GM12878 (cell line): ENCODE measurements at places on chromosomes 7 and 10. TPM values are rescaled to one million over a fixed set of nuclear protein-coding genes. Genes with fewer than 3 reads are reported as not detected.
A peak's percentile ranks its signal among the peaks of the same experiment; 100 is the strongest.

DNA sequence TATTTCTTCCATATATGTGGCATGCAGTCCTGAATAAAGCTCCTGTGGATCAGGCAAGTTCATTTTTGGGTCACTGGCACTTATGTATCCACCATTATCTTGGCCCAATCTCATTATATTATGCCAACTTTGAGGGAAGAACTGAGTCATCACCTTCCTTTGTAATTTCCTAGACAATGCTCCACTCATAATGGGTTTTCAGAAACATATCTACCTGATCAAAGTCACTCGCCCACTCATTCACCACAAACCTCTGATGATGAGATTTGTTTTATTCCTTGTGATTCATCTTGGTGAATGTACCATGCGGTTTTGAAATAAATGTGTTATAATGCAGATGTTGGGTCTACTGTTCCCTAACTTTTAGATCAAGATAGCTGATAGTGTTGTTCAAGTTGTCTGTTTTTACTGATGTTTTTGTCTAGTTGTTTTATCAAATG is 525.8 kb downstream of the KIF20B start:
- DNase-seq: no peak

DNA sequence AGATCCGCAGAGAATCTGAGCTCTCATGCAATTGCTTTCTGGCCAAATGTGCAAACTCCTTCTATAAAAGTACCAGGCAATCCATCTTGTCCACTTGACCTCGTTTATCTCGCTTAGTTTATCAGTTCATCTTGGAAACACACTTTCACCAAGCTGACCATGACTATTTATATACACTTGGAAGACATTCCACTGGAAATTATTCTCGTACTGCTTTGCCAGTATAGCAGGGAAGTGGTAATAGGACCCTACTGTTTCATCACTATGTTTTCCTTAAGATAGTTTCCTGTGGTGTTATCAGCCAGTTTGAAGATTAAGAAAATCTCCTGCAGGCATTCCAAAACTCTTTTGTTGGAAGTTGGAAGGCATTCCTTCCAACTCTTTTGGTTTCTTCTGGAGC is 115.3 kb upstream of the FAM171A1 start:
- DNase-seq: no peak

DNA sequence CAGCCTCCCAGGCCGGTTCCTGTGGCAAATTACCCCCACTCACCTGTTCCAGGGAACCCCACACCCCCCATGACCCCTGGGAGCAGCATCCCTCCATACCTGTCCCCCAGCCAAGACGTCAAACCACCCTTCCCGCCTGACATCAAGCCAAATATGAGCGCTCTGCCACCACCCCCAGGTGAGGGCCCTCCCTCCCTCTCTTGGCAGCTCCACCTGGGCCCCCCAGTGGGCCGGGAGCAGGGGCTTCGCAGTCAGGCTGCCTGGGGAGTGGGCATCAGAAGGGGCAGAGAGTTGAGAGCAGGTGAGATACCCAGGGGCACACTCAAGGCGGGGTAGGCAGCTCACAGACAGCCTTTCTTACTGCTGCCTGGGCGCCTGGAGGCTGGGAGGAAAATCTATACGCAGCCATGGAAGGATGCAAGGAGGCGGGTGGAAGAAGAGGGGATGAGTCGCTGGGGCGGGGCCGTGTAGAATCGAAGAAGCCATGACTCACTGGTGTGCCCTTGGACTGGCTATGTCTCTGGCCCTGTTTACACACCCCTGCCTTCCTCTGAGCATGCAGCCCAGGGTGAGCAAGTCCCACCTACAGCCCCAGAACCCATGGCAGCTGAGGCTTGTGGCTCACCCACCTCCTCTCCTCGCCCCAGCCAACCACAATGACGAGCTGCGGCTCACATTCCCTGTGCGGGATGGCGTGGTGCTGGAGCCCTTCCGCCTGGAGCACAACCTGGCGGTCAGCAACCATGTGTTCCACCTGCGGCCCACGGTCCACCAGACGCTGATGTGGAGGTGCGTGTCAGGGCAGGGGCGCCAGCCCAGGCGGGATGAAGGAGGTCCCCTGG is 48.6 kb upstream of the PPIF start:
- DNase-seq: no peak

The PNLIPRP2 gene
- total RNA-seq: 0.33 and 0.53 TPM in 2 replicates

The RPEL1 gene
- not detected in 2 replicates for total RNA-seq

DNA sequence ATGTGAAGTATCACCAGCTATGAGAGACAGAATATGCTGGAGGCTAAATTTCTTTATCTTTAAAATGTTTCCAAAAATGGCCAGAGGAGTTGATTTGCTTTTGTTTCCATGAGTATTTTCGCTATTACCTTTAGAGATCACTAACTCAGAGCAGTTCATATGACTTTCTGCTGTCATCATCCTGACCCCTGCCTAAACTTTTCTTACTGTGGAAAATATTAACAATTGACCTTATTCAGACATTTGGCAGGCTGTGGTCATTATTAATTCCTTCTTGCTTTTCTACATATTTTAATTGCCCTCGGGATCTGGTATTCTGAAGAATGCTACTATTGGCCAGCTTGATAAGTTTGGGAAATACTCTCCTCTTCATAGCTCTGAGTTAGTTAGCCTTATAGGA is 156.5 kb downstream of the EXOC4 start:
- DNase-seq: no peak

GRCh38 chr7:156857757-156858156 is 35.2 kb downstream of the LMBR1 start:
- no peak for DNase-seq

GRCh38 chr10:7520507-7521485 is 110.0 kb upstream of the SFMBT2 start:
- DNase-seq: peak; percentile 65

DNA sequence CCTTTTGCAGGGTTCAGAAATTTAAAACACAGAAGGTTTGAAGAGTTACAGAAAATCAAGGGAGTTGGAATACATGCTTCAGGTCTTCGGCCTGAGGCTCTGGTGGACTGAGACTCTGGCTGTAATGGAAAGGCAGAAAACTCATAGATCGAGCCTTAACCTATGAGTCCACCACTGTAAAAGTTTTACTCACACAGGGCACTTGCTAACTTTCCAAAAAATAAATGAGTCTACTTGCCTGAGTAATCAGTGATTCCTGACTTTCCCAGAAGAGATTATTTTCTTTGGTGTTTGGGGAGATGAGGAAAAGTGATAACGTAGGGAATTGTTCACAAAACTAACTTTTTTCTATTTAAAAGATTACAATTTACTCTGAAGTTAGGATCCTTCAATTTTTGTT is 108.0 kb downstream of the MBL2 start:
- no peak for DNase-seq

The STEAP2 gene
- 1.5 and 2.1 TPM in 2 replicates for total RNA-seq

The WAC gene
- 80.1 and 87.9 TPM in 2 replicates for total RNA-seq

The UNCX gene
- not detected in 2 replicates for total RNA-seq

GRCh38 chr7:96786998-96787395 is 77.4 kb upstream of the SEM1 start:
- DNase-seq: no peak

- no peak for DNase-seq
These were observed 78.3 kb downstream of the ATAD1 start for GRCh38 chr10:87739703-87740102.

GRCh38 chr7:151579644-151580043 is 59.9 kb upstream of the RHEB start:
- no peak for DNase-seq

The ANXA8 gene
- total RNA-seq: 0.19 TPM in 1 of 2 replicates, not detected in the other

DNA sequence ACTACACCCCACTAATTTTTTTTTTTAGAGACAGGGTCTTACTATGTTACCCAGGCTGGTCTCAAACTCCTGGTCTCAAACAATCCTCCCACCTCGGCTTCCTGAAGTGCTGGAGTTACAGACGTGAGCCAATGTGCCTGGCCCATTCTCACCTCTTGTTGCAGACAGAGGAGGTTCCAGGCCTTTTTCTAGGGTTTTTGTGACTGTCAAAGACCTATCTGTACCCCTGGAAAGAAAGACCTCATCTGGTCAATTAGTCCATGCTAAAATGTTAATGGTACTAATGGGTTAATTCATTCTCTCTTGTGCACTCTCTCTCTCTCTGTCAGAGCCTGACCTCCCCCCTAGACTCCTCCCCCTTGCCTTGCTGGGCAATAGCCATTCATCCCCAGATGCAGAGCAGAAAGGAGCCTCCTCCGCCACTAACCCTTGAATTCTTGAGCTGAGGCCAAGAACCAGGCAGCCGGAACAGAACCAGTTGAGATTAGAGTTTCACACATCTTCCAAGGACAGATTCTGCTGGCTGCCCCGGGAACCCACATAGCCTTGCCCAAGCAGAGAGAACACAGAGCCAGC is 209.7 kb downstream of the SKIDA1 start:
- DNase-seq: no peak

The ASB10 gene
- total RNA-seq: not detected in 2 replicates

GRCh38 chr10:121639416-121639815 is 41.2 kb upstream of the FGFR2 start:
- DNase-seq: no peak

- no peak for DNase-seq
These were observed 53.0 kb upstream of the BAMBI start for GRCh38 chr10:28624351-28624750.

DNA sequence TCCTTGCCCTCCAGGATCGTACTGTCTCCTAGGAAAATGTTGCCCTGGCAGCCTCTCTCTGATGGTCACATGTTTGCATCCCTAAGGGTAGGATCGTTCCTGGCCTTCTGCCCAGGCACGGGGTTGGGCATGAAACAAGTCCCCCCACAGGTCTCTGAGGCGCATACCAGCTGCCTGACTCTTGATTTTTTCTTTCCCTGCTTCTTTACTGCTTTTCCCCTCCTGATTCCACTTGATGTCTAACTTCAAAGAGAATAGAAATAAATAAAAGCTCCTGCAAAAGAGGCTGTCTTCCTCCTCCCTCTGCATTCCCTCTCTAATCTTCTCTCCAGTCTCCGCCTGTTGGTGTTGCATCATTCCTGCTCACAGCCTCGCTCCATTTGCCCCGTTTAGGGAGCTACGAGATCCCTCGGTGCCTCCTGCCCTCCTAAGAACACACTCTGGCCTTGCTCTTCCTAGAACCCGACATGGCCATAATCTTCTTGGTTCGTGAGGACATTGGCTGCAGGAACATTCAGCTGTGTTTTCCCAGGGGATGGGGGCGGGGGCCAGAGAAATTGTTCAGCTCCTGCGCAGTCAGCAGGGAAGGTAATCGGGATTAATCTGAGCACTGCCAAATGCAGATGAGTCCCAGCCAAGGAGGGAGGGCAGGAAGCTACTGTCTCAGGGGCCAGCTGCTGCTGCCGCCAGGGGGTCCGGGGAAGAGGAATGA is 26.0 kb downstream of the LEP start:
- no peak for DNase-seq

DNA sequence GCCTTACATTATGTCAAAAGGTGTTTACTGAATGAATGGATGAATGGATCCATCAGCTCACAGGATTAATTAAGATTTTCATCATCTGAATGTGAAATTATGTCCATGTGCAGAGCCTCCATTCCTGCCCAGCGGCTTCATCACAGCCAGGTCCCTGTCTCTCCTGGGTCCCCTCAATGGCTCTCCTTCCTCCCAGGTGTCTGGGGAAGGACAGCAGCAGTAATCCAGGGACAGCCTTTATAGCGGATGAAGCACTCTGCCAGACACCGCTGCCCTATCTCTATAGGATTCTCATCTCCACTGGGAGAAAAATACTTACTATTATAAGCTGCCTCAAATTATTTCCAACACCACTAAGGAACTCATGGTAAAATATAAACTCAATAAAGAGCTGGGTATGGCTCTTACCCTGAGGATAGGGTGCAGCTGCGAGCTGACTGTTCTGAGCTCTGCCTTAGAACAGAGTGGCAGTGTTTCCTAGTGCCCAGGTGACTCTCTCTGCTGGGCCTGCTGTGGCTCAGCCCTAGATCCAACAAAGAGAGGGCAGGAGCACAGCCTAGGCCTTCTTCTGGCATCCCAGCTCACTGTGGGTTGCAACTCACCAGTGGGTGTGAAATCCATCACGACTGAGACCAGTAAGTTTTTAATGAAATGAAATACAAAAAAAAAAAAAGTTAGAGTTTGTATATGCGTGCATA is 38.3 kb downstream of the GPRIN2 start:
- no peak for DNase-seq

DNA sequence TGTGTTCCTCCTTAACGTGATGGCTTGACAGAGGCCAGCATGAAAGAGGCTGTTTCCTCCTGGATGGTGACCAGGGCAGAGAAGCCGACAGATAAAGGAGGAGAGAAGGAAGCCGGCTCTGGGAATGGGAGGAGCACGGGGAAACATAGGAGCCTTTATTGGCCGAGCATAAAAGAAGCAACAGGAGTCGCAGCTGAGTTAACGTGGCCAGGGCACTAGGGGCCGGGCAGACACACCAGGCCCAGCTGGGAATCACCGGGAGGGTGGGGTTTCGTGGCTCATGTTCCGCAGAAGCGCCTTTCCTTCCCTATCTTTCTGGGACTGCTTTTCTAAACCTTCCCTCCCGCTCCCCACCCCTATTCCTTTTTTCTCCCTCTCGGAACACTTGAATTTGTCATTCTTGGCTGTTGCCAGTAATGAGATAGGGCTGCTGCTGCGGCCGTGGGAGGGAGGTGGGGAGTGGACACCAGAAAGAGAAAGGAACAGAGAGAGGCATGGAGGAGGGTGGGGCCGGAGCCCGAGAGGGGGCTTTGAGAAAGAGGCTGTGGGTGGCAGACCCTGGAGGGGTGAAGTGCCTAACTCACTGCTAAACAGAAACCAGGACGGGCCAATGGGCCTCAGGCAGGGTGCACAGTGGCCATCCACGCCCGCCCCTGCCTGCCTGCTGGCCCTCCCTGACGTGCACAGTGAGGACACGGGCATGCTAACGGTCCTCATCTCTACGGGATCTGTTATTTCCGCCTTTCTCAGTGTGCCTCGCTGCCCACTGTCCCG is 65.2 kb downstream of the COL13A1 start:
- DNase-seq: no peak

DNA sequence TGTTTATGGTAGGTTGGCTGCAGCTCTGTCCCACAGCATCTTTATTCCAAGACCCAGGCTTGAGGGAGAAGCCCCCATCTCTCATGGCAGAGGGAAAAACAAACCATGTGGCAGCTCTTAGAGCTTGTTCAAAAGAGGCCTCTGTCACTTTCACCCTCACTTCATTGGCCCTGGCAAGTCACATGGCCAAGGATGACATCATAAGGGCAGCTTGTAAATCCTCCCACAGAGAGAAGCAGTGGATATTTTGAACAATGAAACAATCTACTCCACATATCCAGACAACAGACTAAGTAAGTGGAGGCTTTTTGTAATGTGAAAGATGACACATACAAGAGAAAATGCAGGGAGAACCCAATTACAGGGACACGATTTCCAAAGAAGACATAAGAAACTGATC is 108.1 kb downstream of the GRID1 start:
- DNase-seq: no peak

The SH2B2 gene
- 54.1 and 55.1 TPM in 2 replicates for total RNA-seq

DNA sequence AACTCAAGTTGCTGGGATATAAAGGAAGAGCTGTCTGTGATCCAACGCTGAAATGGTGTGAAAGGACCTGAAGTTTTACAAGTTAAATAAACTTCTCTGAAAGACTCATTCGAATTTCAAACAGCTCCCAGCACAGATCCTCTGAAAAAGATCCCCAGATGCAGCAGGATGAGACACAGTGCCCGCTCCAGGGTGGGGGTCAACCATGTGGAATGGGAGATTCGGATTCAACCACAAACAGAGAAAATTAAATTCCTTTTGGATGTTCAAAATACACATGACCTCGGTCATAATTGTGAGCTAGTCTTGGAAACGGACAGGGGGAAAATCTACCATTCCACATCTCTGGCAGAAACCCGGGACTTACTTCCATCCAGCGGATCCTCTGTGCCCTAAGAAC is 119.6 kb downstream of the PRKAG2 start:
- DNase-seq: no peak

GRCh38 chr10:100939763-100940344 is 27.1 kb downstream of the SLF2 start:
- no peak for DNase-seq

- DNase-seq: peak; percentile 48
These were observed 34.1 kb downstream of the ZRANB1 start for GRCh38 chr10:124975977-124976514.
